ENCODE measurements at places on chromosomes 3 and 15.

- no peak overlapping the region for H3K27ac ChIP-seq
- DNase-seq, result no peak
- H3K4me3 ChIP-seq, result no peak overlapping the region
- no peaks in the 10 kb centered on the region for H3K36me3 ChIP-seq
- H3K27me3 ChIP-seq, result no peaks in the 10 kb centered on the region
Measured at GRCh38 chr15:39456159-39456558, 124.7 kb upstream of the THBS1 start.

DNA sequence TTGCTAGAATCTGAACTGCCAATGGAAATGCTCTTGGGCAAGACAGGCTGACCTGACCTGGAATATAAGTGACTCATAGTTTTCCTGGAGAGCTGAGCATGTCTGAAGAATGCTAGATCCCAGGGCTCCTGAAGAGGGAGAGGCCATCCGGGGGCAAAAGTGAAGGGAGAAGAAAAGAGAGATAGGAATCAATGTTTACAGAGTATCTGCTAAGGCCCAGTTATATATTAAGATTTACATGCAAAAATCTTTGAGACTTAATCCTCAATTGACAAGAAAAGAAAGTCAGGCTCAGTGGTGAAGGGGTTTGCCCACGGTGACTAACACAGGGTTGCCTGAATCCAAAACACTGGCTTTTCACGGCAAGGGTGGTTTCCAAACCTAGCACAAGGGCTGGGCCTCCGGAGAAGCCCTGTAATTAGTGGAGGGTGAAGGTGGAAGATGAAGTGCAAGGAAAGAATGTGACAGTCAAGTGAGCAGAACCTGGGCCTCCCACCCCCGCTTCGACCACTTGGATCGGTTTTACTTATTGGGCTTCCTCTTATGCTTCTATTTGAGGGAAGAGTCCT, 91.7 kb upstream of the FGF12 start:
- H3K27ac ChIP-seq, result no peak overlapping the region
- DNase-seq, result no peak
- no peak overlapping the region for H3K4me3 ChIP-seq
- peaks cover 2% of the 10 kb centered on the region for H3K4me1 ChIP-seq

- H3K4me3 ChIP-seq, result no peak overlapping the region
- peaks cover 88% of the 10 kb centered on the region for H3K36me3 ChIP-seq
- H3K4me1 ChIP-seq, result no peaks in the 10 kb centered on the region
- no peak for DNase-seq
- H3K27ac ChIP-seq, result no peak overlapping the region
Measured at GRCh38 chr3:187044867-187045552, 94.3 kb downstream of the RPL39L start.

- H3K36me3 ChIP-seq, result no peaks in the 10 kb centered on the region
- H3K4me3 ChIP-seq, result no peak overlapping the region
- H3K27me3 ChIP-seq, result no peaks in the 10 kb centered on the region
Measured at GRCh38 chr15:50077176-50077575, 41.9 kb downstream of the ATP8B4 start.

DNA sequence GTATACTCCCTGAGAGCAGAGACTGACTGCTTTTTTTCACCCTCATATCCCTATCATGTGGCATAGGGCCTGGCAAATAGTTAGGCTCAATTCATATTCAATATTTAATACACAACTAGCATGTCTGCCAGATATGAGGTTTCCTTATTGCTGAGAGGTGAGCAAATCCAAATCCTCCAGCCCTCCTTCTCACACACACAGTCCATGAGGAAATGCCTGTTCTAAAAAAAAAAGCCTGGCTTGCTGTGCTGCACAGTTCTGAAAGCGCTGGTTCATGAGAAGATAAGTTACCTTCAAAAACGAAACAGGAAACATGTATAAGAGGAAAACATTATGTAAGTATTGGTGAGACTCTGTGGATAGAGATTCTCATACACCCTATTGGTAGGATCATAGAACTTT, 15.5 kb upstream of the ACAP2 start:
- peaks cover 2% of the 10 kb centered on the region for H3K27me3 ChIP-seq
- H3K27ac ChIP-seq, result no peak overlapping the region
- DNase-seq, result no peak
- no peaks in the 10 kb centered on the region for H3K4me1 ChIP-seq
- H3K4me3 ChIP-seq, result no peak overlapping the region

DNA sequence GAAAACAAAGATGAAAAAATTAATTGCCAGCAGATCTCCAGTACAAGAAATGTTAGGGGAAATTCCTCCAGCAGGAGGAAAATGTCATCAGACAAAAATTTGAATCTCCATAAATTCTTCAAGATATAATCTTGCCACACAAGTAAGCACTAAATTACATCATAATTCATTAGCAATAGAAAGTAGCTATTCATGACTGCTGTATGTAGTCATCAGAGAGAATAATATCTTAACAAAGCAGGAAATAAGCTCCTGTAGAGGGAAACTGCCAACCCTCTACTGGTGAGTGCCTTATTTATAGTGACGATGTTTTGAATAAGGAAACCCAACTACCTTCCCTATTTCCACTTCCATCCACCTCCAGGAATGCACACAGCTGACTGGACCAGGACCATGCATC, 15.8 kb upstream of the SLC27A2 start:
- H3K4me3 ChIP-seq, result no peak overlapping the region
- H3K36me3 ChIP-seq, result no peaks in the 10 kb centered on the region
- H3K27me3 ChIP-seq, result no peaks in the 10 kb centered on the region

DNA sequence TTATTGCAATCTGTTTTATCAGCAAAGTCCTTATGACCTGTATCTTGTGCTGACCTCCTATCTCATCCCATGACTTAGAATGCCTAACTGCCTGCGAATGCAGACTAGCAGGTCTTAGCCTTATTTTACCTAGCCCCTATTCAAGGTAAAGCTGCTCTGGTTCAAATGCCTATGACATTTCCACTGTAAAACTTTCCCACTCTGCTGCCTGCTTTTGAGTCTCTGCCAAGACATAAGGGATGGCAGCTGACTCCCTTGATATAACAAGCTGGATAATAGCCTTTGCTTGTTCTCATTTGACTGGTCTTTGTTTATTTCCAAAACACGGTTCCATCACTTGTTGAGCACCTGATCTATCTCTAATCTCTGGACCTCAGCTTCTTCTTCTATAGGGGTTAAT, 131.9 kb upstream of the STRIT1 start:
- no peak for DNase-seq
- H3K36me3 ChIP-seq, result peaks cover 15% of the 10 kb centered on the region
- no peaks in the 10 kb centered on the region for H3K27me3 ChIP-seq
- no peak overlapping the region for H3K4me3 ChIP-seq
